Colonic mucosa (tissue), 4 donors: ENCODE measurements at places on chromosomes 11 and 22. TPM values are rescaled to one million over a fixed set of nuclear protein-coding genes. Genes with fewer than 3 reads are reported as not detected.

Gene CNTF
- 1.8 TPM for total RNA-seq

Gene GAS2
- 1.6 TPM for total RNA-seq

- no peak for DNase-seq
These were observed 15.3 kb downstream of the NPAT start for GRCh38 chr11:108206969-108207682.

- no peak for DNase-seq
These were observed 11.4 kb downstream of the KDELR3 start for GRCh38 chr22:38479096-38479837.

GRCh38 chr11:118609380-118610224, 2.2 kb downstream of the PHLDB1 start:
- no peak for DNase-seq

DNA sequence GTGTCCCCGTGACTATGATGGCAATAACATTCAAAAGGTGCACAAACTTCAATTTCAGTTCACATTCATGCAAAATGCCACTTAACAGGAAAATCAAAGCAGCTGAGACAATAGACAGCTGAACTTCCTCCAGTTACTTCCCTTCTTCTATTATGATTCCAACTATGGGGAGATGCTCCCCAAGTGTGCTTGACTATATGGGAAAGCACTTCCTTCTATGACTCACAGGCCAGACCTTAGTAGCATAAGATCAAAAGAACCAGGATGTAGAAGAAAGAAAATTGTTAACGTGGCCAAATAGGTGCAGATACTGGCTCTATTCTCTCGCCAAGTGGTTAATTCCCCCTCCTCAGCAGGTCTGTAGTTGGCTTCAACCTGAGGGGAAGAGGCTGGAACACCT, 7.8 kb upstream of the FAT3 start:
- DNase-seq, result no peak

GRCh38 chr11:102559839-102560238, 29.3 kb upstream of the MMP7 start:
- DNase-seq, result no peak

GRCh38 chr11:82909015-82909640, 7.6 kb downstream of the DDIAS start:
- DNase-seq, result no peak

- DNase-seq, result no peak
These were observed 1495.0 kb downstream of the BRD1 start for GRCh38 chr22:48332438-48333322.

DNA sequence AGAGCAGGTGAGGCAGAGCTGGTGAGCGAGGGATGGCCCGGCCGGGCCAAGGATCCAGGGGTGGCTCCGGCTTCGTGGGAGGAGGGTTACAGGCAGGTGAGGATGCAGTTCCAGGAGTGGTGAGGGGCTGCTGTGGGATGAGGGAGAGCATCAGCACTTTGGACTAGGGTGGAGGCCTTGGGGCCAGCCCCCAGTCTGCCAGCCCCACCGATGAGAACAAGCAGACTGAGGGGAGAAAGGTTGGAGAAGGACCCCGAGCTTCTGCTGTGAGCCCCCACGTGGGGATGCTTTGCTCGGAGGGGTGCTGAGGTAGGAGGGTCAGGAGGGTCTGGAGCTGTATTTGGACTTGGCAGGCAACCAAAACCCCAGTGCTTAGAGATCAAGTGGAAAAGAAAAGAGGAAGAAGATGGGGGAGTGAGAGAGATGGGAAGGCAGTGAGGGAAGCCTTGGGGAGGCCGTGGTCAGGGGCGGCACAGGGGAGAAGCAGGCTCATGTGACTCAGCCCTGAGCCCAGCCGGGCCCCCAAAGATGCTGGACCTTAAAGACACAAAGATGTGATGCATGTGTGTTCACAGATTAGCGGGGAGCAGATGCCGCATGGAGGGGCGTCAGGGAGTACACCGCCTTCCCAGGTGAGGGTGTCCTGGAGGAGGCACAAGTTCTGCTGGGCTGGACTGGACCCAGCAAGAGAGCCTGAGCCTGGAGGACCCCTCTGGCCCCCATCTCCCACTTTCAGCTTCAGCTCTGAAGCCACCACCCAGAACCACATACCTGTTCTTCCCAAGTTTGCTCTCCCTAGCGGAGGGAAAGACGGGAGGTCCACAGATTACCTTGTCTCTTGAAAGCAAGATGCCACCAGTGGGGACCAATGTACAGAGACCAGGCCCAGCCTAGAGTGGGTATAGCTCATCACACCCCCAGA, 91.3 kb downstream of the CDKN1C start:
- DNase-seq, result no peak
